ENCODE measurements at places on chromosomes 2 and 18.

DNA sequence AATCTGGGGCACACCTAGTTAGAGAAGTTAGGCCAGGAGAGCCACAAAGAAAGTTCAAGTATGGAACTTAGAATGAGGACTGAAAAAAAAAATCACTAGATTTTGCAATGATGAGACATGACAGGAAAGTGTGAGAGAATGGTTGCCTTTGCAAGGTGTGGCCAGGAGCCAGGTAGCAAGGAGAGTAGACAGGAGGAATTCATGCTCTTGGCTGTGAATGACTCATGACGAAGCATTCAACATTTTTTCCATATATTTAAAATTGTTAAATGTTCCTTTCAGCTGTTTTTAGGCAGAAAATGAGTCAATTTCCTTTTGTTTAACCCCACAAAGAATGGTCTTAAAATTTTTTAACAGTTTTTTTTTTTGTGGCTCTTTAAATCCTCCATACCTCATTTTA lies 636.9 kb downstream of the PLCL1 start:
- DNase-seq: peak; percentile 87

GRCh38 chr2:71474116-71474743 lies 20.9 kb downstream of the DYSF start:
- DNase-seq: no peak

DNA sequence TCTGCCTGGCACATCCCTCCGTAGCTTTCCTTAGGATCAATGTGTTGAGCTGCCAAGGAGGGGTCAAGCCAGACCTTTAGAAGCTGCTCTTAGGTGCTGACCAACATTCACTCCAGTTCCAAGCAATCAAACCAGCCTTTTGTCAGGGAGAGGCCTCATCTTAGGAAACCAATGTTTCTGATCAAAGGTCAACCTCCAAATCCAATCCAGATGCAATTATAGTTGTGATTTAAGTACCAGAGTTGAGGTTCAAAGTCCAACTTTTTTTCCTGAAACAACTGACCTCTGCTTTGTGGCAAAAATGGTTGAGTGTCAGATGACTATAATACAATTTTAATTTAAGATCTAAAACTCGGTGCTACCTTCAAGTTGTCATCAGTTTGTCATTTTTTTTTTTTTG lies 303.4 kb downstream of the ALK start:
- DNase-seq: no peak

DNA sequence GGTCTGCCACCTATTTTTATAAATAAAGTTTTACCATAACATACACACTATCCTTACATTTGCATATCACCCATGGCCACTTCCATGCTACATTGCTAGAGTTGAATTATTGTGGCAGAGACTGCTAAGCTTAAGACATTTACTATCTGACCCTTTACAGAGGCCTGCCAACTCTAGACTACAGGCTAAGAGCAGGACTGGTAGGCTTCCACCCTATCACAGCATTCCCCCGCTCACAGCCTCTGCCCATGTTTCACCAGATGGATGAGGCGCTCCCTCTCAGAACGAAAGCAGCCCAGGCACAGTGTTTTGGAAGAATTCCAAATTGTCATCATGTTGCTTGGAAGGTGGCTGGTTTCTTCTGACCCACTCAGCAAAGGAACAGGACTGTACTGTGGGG lies 91.7 kb upstream of the SLC35G4 start:
- no peak for DNase-seq

GRCh38 chr2:188975497-188976102 lies 1.4 kb downstream of the COL3A1 start:
- peak; percentile 98 for DNase-seq

DNA sequence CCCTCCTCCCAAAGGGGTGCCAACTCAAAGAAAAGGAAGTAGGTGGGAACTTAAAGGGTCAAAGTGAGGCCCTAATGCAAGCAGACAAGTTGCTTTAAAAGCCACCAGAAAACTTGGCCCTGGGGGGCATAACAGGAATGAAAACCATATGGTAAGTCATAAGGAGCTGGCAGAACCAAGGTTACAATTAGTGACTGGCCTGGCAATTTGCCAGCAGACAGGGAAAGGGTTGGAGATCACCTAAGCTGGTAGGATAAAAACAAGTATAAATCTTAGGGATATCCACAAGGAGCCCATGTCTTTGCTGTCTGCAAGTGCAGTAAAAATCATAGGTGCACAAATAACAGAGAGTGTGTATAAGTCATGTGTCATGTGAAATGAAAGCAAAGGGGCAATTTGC lies 256.7 kb upstream of the LRRTM4 start:
- DNase-seq: no peak

DNA sequence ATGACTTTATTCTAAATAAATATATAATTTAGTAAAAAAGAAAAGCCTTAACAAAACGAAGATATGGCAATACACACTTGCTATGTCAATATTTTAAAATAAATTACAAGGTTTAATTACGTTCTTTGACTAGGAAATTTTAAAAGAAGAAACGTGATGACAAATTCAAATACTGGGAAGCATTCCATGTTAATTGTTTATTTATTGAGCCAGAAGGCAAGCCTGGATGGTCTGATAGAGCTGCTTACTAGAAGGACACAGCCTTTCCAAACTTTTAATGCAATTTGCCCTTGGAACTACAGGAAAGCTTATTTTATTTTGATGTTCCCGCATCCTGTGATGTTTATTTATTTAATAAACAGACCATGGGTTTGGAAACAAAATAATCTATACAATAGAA lies 33.4 kb upstream of the DSEL start:
- DNase-seq: no peak

- DNase-seq: peak; percentile 96
These were observed 13.9 kb upstream of the UGP2 start for GRCh38 chr2:63827749-63828148.

- DNase-seq: peak; percentile 27
These were observed 252.1 kb downstream of the CDCA7 start for GRCh38 chr2:173606619-173607248.

- DNase-seq: no peak
These were observed 646.7 kb upstream of the CDH2 start for GRCh38 chr18:28823506-28824182.

- no peak for DNase-seq
These were observed 149.0 kb downstream of the IKZF2 start for GRCh38 chr2:213002383-213002782.

GRCh38 chr2:62831729-62832128 lies 126.2 kb downstream of the EHBP1 start:
- no peak for DNase-seq

- DNase-seq: no peak
These were observed 21.6 kb downstream of the METAP1D start for GRCh38 chr2:172021074-172021931.

DNA sequence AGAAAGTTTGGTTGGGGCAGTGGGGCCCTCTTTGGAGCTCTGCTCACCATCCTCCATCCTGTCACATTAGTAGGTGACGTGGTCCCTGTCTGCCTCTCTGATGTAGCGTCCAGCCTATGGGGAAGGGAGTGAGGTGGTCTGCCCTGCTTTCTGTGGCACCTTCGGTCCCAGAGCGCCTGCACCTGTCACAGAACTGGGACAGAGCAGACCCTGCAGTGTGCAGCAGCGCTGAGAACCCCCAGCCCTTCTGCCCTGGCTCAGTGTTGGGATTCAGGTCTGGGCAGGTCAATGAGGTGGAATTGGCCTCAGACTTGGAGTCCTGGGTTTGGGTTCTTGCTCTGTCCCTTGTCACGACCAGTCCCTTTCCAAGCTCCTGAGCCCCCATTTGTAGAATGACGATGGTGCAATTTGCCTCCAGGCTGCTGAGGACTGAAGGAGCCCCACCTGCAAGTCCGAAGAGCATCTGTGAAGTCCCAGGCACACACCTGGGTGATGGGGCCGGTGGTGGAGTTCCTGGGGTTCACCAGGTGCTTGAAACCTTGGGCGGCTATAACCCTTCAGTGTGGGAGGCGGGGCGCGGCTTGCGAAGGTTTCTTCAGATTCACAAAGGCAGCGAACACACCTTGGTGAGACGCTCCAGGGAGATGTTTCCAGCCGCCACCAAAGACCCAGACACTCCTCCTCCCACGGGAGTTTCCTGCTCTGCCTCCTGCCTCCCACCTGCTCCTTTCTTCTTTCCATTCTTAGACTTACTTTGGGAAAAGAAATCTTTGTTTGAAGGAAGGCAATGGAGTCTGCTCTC lies 265.4 kb upstream of the HDAC4 start:
- no peak for DNase-seq

GRCh38 chr2:98896416-98896815 lies 39.6 kb downstream of the CRACDL start:
- DNase-seq: no peak

GRCh38 chr2:176128982-176129796 lies at the start of gene HOXD8:
HOXD8 (plus strand) TSS chr2:176129705; CDS start chr2:176130367, 662 bp downstream.
- peak; percentile 91 for DNase-seq

- no peak for DNase-seq
These were observed 77.2 kb upstream of the CD226 start for GRCh38 chr18:70024829-70025228.

DNA sequence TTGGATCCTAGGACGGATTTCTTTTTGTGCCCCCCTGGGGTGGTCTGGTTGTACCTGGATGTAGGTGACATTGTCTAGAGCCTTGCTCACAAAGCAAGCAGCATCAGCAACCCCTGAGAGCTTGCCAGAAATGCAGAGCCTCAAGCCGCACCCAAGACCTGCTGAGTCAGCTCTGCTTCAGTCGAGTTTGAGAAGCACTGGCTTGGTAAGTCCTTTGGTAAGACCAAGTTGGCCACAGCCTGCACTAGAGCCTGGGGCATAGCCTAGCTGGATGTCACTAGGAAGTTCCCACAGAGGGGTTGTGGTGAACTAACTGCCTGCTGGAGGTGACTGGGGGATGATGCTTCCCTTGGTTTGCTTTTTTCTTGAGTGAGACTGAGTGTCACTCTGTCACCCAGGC lies 6.2 kb downstream of the ABCG5 start:
- peak; percentile 4 for DNase-seq

DNA sequence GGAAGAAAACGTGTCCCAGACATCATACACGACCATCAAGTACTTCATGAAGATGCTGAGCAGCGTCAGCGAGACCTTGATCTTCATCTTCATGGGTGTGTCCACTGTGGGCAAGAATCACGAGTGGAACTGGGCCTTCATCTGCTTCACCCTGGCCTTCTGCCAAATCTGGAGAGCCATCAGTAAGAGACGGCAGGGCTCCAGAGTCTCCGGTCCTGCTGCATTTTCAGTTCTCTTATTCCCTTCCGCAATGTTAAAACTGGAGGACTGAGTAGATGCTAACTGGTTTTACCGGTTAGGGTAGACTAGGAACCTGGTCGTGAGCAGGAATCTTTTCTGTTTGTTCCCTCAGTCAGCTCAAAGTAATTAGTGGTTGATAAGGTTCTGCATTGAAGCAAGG lies 32.3 kb downstream of the SLC9A4 start:
- no peak for DNase-seq

- DNase-seq: no peak
These were observed 52.1 kb downstream of the ZBTB7C start for GRCh38 chr18:48356909-48357631.

DNA sequence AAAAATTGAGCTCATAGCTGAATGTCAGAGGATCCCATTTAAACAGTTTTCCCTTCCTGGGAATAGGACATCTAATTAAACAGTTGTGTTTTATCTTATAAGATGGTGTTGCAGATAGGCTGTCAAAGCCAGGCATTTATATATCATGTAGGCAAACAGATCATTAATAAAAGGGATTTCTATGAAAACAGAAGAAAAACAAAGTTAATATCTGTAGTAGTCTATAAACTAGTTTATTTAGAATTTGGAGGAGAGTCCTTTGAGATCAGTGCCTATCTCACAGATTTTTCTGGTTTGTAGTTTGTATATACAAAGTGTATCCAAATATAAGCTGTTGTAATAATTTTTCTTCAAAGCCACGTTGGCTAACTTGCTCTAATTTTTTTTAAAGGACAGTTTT lies 1738.2 kb upstream of the PIK3C3 start:
- DNase-seq: no peak

DNA sequence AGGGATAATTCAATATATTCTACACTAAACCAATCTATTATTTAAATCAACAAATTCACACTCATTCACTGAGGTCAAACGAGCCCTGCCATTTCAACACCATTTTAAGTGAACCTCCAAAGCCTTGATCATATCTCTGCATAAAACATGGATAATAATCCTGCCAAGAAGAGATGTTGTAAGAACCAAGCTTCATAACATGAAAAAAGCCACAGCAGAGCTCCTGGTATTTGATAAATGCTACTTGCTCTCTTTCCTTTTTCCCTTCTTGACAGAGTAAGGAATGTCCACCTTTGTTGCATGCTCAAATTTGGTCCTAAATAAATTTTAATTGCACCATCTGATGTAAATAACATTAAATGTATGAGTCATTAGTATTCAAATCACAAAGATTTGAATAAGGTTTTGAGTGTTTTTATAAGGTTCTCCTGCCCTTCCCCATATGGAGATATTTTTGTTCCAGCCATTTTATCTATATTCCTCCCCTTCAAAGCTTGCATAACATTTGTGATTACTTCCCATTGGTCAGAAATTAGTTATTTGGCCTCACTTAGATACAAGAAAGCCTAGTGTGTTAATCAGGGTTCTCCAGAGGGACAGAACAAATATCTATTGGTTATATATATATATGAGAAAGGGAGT lies 318.8 kb downstream of the RND3 start:
- DNase-seq: peak; percentile 83

- DNase-seq: no peak
These were observed 109.1 kb downstream of the HAUS1 start for GRCh38 chr18:46213295-46213694.

GRCh38 chr2:102707796-102708695 lies 53.8 kb upstream of the TMEM182 start:
- DNase-seq: no peak

GRCh38 chr2:43773876-43774613 lies at the start of gene DYNC2LI1:
DYNC2LI1 (plus strand) TSS chr2:43774039; CDS start chr2:43774139, 100 bp downstream.
- peak; percentile 88 for DNase-seq

- DNase-seq: peak; percentile 51
These were observed 74.1 kb upstream of the DSEL start for GRCh38 chr18:67590571-67591141.

DNA sequence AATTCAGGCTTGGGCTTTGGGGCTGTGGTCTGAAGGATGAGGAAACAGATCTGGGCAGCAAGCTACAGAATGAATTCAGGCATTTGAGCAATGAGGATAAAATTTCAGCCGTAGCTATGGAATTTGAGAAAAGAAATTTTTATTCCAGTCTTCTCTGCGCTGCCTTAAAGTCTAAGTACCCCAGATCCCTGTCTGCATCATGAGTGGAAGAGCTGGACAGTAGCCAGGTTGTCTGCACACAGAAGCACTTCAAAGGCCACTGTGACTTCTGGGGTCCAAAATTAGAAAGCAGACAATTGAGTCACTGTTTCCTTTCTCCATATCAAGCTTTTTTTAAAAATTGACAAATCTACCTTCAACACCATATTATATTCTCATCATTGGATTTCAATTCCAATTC lies 787.6 kb upstream of the GCFC2 start:
- no peak for DNase-seq

GRCh38 chr2:134217351-134217750 lies 36.5 kb upstream of the MGAT5 start:
- DNase-seq: no peak

GRCh38 chr2:199847181-199847864 lies 3.7 kb downstream of the FTCDNL1 start:
- no peak for DNase-seq

GRCh38 chr2:96844405-96844808 lies 586 bp upstream of the ANKRD23 start:
- no peak for DNase-seq

Measured in fibroblast of upper back skin (primary cell).